ENCODE measurements at places on chromosomes 3 and 15.

DNA sequence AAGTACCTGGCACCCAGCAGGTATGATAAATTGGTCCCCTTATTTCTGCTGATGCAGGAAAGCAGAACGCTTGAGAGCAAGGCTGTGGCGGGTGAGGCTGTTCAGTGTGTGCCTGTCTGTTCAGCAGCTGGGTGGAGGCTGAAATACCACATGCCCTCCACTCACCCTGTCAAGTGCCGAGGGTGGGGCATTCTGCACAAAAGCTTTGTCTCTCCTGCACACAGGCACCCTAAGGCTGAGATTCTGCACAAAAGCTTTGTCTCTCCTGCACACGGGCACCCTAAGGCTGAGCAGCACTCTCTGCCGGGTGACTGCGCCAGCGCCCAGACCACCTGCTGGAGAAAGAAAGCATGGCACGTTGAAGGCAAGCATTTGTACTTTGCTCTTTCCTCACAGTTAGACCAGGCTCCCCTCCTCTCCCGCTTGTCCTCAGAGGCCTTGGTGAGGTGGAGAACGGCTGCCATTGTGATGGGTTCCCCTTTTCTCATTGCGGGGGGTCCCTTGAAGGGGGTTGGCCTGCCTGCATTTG is 97.5 kb downstream of the BDH1 start:
- DNase-seq: no peak

DNA sequence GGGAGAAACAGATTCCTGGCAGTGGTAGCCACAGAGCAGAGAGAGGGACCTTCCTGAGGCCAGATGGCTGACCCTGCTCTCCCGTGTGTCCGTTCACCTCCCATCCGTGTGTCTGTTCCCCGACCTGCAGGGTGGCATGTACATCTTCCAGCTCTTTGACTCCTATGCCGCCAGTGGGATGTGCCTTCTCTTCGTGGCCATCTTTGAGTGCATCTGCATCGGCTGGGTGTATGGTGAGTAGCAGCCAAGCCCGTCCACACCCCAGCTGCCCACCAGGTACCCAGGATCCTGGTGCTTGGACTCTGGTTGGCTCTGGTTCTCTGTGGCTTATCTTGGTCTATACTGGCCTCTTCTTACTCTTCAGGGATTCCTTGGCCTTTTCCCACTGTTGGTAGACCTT is 59.5 kb upstream of the SLC6A1 start:
- no peak for DNase-seq

DNA sequence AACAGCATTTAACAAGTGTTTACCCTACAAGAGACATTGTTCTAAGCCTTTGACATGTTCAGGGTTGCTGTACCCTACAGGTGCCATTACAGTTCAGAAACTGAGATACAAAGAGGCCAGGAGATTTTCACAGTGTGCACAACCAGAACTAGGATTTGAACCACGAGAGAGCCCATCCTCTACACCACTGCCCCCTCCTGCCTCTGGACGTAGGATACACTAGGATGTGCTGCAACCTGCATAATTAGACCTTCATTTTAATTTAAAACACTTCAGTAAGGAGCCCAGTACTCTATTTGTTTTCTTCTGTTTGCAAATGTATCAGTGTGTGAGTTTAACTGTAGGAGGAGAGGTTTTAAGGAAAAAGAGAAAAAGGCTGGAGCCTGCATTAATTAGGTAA is 123.1 kb upstream of the RARB start:
- DNase-seq: no peak

- DNase-seq: no peak
These were observed 108.4 kb upstream of the RASGRP1 start for GRCh38 chr15:38672814-38673670.

GRCh38 chr3:132378048-132378762 is 39.1 kb upstream of the DNAJC13 start:
- no peak for DNase-seq

DNA sequence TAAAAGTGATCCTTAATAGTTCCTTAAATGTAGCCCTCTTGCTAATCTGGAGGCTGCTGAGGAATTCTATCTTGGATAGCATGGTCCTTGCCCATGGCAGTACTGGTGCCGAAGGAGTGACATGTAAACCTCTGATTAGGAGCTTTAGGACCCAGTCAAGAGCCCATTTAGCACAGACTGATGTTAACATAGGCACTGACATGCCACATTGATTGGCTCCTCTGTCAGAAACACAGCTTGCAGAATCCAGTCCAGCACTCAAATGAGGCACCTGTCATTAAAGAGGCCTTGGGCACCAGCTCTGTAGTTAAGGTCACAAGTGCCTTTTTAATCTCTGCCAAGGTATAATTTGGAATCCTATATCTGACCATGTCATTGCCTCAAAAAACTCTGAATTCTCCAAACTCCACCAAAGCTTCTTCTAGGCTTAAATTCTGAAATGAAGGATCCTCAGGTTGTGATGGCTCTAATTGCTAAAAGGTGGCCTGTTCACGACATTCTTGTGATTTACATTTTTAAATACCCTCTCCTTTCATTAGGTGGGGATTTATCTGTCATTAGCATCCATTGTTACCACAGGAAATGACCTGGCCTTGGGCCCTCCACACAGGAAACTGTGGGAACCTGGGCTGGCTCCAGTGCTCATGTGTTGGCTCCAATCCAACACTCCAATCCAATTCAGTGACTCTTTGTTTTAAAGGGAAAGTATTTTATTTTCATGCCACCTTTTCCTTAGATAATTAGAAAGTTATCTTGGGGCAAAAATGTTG is 57.3 kb upstream of the RNF7 start:
- no peak for DNase-seq

- no peak for DNase-seq
These were observed 17.1 kb downstream of the HEXA start for GRCh38 chr15:72358650-72359171.

DNA sequence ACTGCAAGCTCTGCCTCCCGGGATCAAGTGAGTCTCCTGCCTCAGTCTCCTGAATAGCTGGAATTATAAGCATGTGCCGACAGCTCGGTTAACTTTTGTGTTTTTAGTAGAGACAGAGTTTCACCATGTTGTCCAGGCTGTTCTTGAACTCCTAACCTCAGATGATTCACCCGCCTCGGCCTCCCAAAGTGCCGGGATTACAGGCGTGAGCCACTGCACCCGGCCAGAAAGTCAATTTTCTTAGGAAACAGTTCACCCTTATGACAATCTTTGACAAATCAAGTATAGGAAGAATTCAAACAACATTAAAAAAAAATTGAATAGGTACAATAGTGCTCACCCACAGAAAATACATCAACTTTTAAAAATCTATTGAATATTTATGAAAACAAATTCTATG is 23.6 kb upstream of the DUT start:
- no peak for DNase-seq

GRCh38 chr3:140370686-140371085 is 307.2 kb upstream of the TRIM42 start:
- DNase-seq: no peak

DNA sequence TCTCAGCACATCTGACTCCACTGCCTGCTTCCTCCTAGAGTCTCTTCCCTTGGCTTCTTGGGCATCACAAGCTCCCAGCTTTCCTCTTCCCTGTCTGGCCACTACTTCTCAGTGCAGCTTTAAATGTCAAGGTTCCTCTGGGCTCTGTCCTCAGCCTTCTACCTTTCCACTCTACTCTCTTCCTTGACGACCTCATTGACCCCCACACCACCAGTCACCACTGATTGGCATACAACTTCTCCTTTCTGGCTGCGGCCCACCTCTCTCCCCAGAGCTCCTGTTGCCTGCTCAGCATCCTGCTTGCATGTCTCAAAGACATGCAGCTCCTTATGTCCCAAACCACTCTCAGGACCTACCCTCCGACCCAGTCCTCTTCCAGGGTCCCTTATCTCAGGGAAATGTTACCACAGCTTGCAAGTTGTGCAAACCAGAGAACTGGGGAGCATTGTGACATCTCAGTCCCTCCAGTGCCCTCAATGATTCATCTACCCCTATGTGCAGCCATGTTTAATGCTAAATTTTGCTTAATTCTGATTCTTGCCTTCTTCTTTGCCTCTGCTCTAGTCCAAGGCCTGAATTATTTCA is 49.9 kb downstream of the TRPM1 start:
- DNase-seq: no peak

GRCh38 chr3:15557511-15557946 is 36.0 kb upstream of the COLQ start:
- DNase-seq: peak; percentile 5

- no peak for DNase-seq
These were observed 33.8 kb downstream of the GLCE start for GRCh38 chr15:69194025-69194827.

DNA sequence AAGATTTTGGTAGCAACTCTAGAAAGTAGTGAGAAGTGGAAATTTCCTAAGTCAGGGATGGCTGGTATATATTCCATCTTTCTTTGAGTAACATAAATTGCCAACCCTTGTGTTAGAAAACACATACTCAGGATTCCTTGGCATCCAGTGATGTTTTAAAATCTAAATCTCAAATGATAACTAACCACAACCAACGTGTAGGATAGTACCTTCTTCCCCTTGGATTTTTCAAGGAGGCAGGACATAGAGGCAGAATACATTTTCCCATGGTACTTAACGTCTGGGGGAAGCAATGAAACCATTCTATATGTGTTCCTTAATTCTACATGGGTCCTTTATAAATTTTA is 93.4 kb downstream of the WDR76 start:
- DNase-seq: no peak

DNA sequence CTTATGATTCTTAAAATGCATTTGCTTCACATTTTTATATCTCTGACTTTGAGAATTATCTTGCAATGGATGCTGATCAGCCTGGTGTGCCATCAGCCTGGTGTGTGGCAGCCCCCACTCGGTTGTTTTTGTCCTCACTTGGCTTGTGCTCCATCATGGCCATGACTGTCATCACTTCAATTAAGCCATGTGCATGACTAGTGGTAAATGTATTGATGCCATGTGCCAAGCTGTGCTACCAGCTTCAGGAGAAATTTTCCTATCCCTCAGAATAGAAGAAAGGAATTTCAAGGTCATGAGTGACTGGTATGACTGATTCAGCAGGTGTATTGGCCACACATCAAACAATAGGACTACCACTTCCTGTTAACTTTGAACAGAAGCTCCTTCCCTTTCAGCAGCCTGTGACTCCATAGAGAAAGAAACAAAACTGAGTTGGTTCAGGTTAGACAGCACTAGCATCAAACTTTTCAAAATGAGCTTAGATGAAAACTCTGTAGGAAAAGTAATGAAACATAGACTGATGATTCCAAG is 251.7 kb downstream of the GRM7 start:
- no peak for DNase-seq

- no peak for DNase-seq
These were observed 14.4 kb upstream of the MAP6D1 start for GRCh38 chr3:183839751-183840150.

- DNase-seq: no peak
These were observed 28.2 kb downstream of the POC1A start for GRCh38 chr3:52126036-52126435.

GRCh38 chr15:53072077-53072476 is 281.9 kb upstream of the ONECUT1 start:
- DNase-seq: no peak

DNA sequence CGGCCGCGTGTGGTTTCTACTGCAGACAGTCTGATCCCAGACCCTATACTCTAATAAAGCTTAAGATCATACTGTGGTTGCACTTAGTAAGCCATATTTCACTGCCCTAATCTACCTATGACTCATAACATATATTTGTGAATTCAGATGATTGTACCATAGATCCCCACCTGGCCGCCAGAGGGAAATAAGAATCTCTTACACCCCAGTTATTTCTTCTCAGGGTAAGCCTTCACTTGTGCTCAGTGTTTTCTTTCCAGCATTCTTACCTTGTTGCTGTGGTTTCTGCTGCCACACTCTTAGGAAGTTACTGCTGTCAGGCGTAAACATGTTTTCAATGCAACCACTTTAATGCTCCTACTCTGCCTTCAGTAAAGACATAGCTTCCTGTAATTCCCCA is 105.9 kb downstream of the B3GALNT1 start:
- DNase-seq: no peak

DNA sequence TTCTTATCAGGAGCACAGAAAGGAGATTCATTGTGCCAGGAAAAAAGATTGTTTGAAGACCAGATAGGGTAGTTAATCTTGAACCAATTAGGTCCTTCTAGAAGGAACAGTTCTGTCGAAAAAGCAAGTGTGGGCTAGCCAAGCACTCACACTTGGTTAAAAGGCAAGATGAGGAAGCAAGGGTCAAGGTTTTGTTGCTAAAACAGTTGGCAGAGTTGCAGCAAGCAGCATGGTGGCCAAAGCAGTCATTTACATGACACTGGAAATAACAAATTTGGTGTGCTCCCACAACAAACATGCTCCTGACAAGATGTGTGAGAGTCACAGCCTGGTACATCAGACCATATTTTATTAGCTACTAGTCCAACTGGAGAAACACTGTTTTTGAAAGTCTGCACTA is 228.0 kb upstream of the CFAP20DC start:
- DNase-seq: no peak

- no peak for DNase-seq
These were observed 1039.2 kb downstream of the ROBO1 start for GRCh38 chr3:78728406-78729145.

DNA sequence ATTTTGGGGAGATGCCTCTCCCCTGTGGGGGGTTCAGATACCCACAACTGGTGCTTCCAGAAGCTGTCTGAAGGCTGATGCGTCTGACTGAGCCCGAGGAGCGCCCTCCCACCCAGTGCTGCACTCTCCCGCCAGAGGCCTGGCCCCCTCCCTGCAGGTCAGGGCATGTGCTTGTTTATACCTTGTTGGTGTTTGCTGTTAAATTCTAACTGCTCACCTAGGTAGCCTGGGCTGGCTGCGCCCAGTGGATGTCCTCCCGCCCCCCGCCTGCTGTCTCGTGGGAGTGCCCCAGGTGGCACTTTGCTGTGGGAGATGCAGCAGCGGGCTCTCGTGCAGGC is 12.9 kb downstream of the KLF13 start:
- no peak for DNase-seq

DNA sequence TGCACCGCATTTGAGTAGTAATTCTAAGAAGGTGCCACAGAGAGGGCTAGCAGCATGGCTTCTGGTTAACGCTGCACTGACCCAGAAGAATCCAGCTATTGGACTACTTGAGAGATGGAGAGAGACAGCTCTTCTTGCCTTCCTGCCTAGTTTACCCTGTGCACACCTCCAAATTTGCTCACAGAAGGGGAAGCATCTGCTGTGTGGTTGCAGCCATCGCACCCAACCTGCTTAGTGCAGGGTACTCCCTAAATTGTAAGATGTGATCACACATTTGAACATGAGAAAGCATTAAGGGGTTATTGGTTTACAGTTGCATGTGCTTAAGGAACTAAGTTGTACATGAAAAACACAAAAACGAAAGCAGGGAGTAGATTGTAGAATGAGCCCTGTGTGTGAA is 122.1 kb downstream of the FOXB1 start:
- no peak for DNase-seq

GRCh38 chr3:18237251-18238005 is 187.7 kb downstream of the SATB1 start:
- no peak for DNase-seq

DNA sequence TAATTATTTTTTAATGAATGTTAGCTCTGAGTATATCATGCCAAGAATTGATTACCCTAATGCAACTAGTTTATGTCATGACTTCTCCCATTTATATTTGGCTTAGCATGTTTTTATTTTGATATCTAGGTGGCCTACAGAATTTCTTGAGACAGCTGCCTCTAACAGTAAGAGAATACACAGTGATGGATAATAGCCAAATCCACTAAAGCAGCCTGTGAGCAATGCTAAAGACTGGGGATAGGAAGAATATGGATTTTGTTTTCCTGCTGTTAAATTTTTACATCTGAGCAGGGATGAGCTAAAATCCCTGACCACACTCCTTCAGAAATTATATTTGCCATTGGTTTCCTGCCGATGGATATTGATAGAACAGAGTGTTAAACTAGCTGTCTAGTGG is 149.3 kb upstream of the TGFBR2 start:
- no peak for DNase-seq

GRCh38 chr15:72749700-72750099 is 33.9 kb downstream of the ADPGK start:
- no peak for DNase-seq
